Choroid plexus epithelial cell (primary cell): ENCODE measurements at places on chromosomes 7 and 10.

DNA sequence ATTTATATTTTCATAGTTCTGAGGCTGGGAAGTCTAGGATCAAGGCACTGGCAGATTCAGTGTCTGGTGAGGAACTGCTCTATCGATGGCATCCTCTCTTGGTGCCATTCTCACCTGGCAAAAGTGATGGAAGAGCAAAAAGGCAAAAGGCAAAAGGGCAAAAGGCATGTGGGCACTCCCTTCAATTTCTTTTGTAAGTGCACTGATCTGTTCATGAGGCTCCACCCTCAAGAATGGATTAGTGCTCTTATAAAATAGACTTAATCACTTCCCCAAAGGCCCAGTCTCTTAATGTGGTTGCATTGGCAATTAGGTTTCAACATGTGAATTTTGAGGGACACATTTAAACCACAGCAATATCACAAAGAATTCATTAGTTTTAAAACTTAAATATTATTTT, 16.1 kb downstream of the TAS2R60 start:
- no peak for DNase-seq

- peak; percentile 72 for DNase-seq
Observed at GRCh38 chr7:92461027-92462003, 14.0 kb downstream of the GATAD1 start.

- no peak for DNase-seq
Observed at GRCh38 chr7:114620208-114620607, 205.6 kb downstream of the FOXP2 start.

DNA sequence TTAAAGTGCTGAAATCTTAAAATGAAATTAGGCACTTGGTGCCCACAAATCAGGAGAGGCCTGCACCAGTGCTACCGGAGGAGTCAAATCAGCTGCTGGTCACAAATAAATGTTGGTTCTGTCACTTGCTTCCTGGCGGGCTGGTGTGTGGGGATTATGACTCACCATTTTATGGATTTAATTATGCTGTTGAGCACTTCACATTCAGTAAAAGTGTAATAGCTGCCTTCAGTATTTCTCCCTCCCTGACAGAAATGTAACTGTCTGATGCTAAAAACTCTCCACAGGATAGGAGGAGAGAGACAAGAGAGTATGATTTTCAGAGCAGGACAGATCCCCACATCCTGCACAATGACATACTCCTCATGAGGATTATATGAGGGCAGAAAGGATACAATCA, 186.0 kb downstream of the JAZF1 start:
- DNase-seq, result no peak

GRCh38 chr10:47035171-47035818, 124.1 kb downstream of the PTPN20 start:
- DNase-seq, result no peak

- peak; percentile 93 for DNase-seq
Observed at GRCh38 chr7:36207451-36208291, 54.6 kb downstream of the EEPD1 start.

DNA sequence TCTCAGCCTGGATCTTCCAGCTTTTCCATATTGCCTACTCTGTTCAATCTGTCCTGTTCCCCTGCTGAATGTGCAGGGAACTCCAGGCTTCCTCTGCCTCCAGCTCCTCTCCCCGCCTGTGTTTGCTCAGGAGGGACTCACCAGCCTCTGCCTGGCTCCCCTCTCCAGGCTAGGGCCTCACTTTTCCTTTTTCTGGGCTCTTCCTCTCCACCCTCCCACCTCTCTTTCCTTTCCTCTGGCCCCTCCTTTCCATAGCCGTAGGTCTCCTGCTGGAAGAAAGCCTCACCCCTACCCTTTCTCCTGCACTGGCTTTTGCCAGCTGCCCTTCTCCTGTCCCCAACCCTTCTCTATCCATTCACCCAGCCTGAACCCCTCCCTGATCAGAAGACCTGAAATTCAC, 25.0 kb downstream of the PILRA start:
- no peak for DNase-seq

- DNase-seq, result no peak
Observed at GRCh38 chr7:27992097-27992496, 188.5 kb downstream of the JAZF1 start.

GRCh38 chr7:148921806-148922205, 37.7 kb upstream of the EZH2 start:
- no peak for DNase-seq
